ENCODE measurements at places on chromosomes 1 and 21.

DNA sequence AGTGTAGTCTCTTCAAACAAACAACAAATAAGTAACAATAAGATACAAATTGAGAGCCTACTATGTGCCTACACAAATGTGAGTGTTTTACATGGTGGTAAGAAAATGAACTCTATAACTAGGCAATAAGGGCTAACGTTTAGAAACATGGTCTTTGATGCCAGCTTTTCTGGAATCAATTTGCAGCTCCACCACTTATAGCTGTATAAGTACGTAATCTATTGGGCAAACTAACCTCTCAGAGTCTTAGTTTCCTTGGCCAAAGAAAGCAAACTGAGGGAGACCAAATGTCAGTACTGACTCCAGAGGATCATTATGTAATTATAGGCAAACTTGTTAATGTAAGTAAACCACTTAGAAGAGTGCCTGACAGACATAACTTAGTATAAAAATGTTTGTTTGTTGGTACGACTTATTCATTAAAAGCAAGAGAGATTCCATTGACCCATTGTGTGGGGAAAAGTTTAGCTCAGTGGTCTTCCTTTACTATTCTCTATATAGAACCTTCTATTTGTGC is 59.7 kb downstream of the LBR start:
- no peak for DNase-seq

DNA sequence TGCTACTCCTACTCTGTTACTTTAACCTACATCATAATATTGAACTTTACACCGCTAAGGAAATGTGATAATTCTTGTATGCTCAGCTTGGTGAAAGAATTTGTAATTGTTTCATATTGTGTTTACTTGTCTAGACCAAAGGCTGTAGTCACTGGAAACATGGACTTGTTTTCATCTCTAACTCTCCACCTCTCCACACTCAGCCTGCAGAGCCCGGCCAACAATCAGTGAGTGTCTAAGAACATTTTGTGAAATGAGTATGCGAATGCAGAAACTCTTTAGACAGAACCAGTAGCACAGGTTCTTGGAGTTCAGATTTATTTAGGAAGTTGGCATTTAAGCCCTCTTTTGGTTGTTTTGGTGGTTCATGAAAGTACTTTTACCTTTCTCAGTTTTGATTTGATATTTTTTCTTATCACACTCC is 3.2 kb upstream of the RWDD3 start:
- DNase-seq, result no peak

- DNase-seq, result no peak
Observed at GRCh38 chr1:221793439-221794078, 51.7 kb upstream of the DUSP10 start.

GRCh38 chr1:39189592-39190041 is 14.9 kb upstream of the MACF1 start:
- DNase-seq, result no peak

GRCh38 chr1:36123356-36123755 is 1.7 kb downstream of the COL8A2 start:
- DNase-seq, result no peak

- no peak for DNase-seq
Observed at GRCh38 chr1:109509176-109510134, at the start of gene AMIGO1. Gene AMIGO1, minus strand, starts transcription at chr1:109509727. Its CDS starts 815 bp downstream, at chr1:109508912.

DNA sequence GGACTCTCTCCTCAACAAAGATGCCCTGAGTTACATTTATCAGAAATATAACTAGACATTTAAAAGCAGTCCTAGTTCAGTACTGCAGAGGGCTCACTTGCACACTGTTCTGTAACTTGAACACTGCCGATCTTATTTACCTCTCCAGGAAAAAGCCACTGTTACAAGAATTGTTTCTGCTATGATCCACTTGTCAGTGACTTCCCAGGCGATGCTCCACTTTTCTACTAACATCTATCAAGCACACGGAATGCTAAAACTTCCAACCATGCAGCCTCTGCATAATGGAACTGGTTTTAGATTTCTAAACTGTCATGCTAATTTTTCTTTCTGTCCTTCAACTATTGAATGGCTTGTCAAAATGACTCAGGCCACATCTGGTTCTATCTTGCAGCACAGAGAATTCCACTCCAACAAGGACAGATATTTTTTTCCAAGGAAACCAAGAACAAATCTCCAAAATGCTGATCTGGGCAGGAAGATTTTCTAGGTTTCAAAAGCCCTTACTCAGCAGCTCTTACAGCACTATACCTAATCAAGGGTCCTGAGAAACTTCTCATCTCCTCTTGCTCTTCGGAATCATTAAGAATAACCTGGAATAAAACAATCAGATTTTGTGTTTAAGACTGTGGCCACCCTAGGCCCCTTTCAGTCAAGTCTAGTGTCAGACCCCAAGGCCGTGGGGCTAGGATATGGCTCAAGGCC is 9.9 kb downstream of the SEC16B start:
- DNase-seq, result no peak

DNA sequence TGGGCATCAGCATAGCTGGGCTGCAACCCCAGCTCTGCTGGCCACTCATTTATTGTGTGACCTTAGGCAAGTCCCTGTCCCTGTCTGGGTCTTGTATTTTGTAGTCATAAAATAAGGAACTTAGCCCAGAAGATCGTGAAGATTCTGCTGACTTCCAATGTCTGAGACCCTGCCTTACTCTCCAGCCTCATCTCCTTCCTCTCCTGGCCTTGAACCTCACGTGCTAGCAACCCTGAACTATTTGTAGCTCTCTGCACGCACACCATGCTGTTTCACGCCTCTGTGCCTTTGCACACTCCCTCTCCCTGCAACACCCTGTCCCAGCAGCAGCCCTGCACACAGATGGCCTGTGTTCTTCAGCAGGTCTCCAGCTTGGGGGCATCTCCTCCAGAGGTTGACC is 121.1 kb downstream of the LACTBL1 start:
- no peak for DNase-seq

DNA sequence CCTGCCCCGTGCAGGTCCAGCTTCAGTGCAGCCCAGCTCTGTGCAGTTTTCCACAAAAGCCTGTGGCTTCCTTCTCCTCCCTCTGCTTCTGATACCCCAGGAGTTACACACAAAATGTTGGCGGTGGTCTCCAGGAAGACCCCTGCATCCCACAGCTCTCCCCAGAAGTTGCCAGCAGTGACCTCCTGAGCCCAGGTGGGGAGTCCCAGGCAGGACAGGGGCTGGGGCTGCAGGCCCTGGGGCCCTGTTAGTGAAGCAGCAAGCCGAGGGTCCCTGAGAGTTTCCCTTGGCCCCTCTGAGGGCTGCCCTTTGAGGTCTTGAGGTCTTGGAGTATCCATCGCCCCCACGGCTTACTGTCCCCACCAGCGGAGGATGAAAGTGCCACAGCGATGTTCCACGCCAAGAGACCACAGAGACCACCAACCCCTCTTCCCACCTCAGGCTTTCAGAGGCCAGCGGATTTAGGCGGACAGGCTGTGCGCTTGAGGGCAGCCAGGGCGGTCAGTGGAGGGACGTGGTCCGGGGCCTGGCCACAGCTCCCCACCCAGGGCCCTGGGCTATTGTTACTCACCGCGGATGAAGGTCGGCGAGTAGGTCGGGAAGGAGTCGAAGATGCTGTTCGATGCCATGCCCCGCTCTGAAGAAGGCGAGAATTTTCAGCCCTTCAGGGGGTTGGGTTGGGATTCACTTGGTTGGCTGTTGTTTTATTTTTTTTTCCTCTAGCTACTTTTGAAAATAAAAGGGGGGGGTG is 34.0 kb upstream of the RUNX3 start:
- no peak for DNase-seq

GRCh38 chr1:3034162-3034561 is 12.9 kb downstream of the ACTRT2 start:
- DNase-seq, result no peak
